ENCODE measurements at places on chromosomes 16 and 17.

DNA sequence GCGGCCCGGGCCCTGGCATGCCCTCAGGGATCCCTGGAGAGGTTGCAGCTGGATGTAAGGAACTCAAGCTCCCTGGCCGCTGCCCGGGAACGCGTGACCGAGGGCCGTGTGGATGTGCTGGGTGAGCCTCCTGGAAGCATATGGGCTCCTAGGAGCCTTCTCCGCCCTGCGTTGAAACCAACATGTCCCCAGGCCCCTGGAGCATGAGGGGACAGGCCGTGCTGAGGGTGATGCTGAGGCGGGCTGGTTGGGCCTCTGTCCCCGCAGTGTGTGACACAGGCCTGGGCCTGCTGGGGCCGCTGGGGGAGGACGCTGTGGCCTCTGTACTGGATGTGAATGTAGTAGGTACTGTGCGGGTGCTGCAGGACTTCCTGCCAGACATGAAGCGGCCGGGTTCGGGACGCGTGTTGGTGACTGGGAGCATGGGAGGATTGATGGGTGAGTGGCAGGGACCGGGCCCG, 5.7 kb upstream of the HSD17B1 start:
- DNase-seq = no peak

- DNase-seq = no peak
These were observed 477.6 kb downstream of the XYLT1 start for GRCh38 chr16:16992975-16993765.

DNA sequence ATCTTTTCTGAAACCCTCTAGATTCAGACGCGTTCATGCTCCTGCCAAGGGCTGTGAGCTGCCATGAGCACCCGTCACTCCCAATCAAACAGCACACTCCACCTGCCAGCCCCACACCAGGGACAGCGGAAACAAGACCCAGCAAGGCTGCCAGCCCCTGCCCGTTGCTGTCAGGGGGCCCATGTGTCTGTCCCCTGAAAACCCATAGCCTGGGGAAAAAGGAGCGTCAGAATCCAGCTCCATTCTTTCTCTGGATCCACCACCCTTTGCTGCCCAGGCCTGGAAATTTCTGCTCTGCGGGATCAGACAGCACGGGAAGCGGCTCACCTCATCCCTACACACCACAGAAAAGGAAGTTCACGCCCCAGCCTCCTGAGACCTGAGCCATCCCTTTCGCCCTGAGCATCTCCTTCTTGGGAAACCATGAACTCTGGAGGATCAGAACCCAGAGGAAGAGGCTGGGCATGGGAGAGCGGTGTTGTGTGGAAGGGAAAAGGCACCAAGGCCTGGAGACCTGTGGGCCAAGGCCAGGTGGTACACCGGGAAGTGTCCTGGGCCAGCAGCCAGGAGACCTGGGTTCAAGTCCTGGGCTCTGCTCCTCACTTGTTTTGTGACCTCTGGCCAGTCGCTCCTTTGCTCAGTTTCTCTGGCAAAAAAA, 51.5 kb upstream of the RCVRN start:
- DNase-seq = no peak

GRCh38 chr17:78679495-78680395, 102.3 kb downstream of the CYTH1 start:
- DNase-seq = no peak

- DNase-seq = no peak
These were observed 62.9 kb downstream of the ADCY9 start for GRCh38 chr16:4053301-4053845.
